Mesenchymal stem cell (in vitro differentiated cells and primary cell): ENCODE measurements at places on chromosomes 5 and 9.

DNA sequence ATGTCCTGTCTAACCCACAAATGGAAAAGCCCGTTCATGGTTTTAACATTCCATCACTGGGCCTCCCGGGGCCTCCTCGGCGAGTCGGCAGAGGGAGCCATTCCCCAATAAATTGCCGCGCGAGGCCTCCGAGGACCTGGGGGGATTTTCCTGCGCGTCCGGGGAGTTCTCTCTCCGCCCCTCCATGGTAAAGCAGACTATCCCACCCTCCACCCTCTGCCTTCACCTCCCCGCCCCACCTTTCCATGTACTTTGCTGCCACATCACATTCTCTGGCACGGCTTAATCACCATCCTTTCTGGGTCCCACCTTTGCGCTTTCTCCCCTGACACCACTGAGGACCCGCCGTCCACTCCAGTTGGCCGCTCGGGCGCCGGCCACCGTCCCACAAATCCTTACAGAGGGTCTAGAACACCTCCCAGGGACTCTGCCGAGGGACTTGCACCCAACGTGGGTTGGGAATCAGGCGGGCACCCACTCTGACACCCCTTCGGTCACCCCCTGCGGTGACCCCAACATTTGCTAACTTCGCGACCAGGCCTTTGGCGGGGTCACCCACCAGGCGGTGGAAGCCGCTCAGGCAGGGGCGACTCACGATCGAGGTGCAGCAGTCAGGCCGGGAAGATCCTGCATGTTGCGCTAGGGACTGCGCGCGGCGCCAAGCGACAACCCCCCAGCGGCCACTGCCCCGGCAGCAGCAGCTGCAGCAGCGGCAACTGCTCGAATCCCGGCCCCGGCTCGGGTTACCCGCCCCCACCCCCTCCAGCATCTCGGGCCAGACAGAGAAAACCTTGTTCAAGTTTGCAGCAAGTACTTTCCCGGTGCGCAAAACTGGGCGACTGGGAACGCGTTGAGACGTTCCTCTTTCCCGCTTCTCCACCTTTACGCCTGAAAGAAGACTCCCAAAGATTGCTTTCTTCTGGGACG lies at the start of gene MEGF10:
Gene MEGF10, plus strand, starts transcription at position 778 of the 927 bp plus-strand sequence. CDS start 40,513 bp downstream, outside the sequence.
- H3K4me1 ChIP-seq: peaks cover 8% of the 10 kb centered on the region
- H3K27me3 ChIP-seq: no peaks in the 10 kb centered on the region
- H3K4me3 ChIP-seq: peak within 1 kb of the TSS; percentile 71
- peak; percentile 46 for DNase-seq
- H3K36me3 ChIP-seq: no peaks in the 10 kb centered on the region

DNA sequence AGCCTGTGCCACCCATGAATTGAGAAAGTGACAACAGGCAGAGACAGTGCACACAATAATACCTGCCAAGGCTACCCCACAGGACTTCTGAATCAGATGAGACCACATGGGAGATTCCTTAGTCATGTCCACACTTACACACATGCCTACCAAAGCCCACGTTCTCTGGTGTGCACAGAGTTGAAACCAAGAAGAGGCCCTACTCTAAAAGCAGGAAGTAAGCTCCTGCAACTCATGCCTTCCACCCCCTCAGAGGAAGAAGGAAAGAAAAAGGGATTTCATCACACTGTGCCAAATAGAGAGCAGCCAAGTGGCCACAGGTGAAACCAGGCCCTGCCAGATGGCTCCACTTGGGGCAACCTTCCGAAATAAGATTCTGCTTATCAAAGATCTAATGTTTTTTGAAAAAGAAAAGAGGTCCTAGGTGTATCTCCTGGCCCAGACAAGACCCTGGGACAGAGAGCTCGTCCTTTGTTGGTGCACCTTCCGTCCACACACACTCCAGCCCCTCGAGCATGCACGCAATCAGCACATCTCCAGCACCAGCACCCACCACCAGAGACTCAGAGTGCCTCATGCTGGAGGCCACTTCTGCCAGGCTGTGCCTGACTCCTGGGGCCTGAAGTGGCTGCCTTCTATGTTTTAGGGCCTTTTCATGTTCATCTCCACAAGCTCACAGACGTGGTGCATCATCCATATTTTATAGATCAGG lies 114.6 kb upstream of the SPOCK1 start:
- no peak overlapping the region for H3K4me3 ChIP-seq
- H3K27me3 ChIP-seq: no peaks in the 10 kb centered on the region
- no peak overlapping the region for H3K27ac ChIP-seq
- H3K36me3 ChIP-seq: no peaks in the 10 kb centered on the region

DNA sequence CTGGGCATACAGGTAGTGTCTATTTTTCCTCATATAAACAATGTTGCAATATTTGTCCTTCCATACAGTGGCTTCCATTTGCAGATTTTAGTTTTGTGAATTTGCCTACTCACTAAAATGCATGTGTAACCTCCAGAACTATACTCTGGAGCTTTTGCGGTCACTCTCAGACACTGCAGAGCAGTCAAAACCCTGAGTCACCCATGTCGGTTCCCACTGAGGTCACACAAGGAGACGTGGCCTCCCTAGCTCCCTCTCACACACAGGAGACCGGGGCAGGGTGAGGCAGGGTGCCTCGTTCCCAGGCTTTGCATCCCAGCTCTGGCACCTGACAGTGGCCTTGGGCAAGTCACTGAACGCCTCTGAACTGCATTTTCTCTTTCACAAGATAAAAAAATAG lies 55.5 kb upstream of the ZNF354A start:
- peak overlapping the region; percentile 86 for H3K27ac ChIP-seq
- peaks cover 12% of the 10 kb centered on the region for H3K4me1 ChIP-seq
- DNase-seq: peak; percentile 11
- no peak overlapping the region for H3K4me3 ChIP-seq
- H3K27me3 ChIP-seq: no peaks in the 10 kb centered on the region
- no peaks in the 10 kb centered on the region for H3K36me3 ChIP-seq

DNA sequence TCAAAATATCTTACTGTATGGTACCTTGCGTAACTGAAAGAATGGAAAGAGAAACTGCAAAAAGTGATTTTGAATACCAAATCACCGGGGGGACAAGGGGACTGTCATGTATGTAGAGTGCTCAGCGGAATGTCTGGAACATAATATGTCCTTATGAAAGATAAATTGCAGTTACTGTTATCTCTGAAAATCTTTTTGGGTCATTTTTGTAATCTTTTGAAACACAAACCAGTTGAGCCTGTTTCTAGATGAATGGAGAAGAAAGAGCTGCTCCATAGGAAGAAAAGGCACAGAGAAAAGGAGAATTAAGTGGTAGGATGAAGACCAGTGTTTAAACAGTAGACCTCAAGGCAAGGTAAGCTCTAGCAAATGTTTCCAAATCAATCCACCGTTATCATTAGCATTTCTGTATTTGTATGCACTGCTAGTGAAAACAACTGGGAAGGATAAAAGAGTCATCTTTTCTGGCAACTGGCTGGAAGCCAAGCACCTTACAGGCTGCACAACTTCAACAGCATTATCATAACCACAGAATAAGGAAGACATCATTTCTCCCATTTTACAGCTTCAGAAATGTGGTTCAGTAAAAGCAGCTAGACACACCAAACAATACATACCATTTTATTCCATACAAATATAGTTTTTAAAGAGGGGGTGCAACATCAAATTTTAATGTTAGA lies 158.5 kb downstream of the TRPM3 start:
- no peak for DNase-seq
- no peaks in the 10 kb centered on the region for H3K27me3 ChIP-seq
- no peaks in the 10 kb centered on the region for H3K36me3 ChIP-seq
- H3K4me1 ChIP-seq: no peaks in the 10 kb centered on the region

DNA sequence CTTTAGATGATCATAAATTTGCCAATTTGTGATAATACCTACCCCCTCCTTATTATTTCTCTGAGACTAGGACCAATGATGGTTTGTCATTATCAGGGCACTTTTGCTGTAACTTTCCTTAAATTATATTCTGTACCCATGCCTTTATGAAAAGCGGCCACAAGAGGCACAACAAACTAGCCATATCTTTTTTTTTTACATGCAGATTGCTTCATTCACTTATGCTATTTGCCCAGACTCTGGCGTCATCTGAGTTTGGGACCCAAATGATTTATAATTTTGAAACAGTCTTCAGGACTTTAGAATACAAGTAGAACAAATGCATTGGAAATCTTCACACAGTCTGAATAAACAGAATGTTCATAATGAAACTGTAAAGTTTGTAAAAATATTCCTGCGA lies 408.1 kb downstream of the MAT2B start:
- H3K27ac ChIP-seq: no peak overlapping the region
- no peaks in the 10 kb centered on the region for H3K4me1 ChIP-seq
- no peak overlapping the region for H3K4me3 ChIP-seq
- H3K36me3 ChIP-seq: no peaks in the 10 kb centered on the region

- H3K27ac ChIP-seq: no peak within 1 kb of the TSS
- no peaks in the 10 kb centered on the region for H3K36me3 ChIP-seq
- H3K4me1 ChIP-seq: peaks cover 11% of the 10 kb centered on the region
- H3K4me3 ChIP-seq: no peak within 1 kb of the TSS
- DNase-seq: peak; percentile 86
- H3K27me3 ChIP-seq: no peaks in the 10 kb centered on the region
Measured at GRCh38 chr9:114805670-114806525, at the start of gene TNFSF15. TNFSF15 (minus strand) TSS chr9:114806039; CDS start chr9:114806012, 27 bp downstream.

- H3K4me1 ChIP-seq: peaks cover 3% of the 10 kb centered on the region
- peak overlapping the region; percentile 88 for H3K27ac ChIP-seq
- H3K36me3 ChIP-seq: peaks cover 3% of the 10 kb centered on the region
- peak; percentile 54 for DNase-seq
Measured at GRCh38 chr9:36091026-36091953, 45.2 kb upstream of the GLIPR2 start.

DNA sequence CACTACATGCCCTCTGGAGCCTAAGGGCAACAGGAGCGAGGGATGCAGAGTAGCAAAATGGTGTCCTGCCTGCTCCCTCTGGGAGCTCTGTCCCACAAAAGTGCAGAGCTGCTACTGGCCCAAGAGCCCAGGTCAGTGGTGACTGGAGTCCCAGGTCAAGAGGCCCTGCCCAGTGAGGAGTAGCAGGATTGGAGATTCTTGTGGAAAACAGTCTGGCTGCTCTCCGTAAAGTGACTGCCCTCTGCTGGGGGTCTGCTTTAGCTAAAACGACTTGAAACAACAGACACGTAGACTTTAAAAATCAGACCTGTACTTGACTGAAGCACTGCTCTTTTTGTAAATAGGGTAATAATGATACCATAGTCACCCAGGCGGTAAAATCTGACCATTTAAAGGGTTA lies 917.0 kb downstream of the MAT2B start:
- no peaks in the 10 kb centered on the region for H3K4me1 ChIP-seq
- peak; percentile 29 for DNase-seq
- no peak overlapping the region for H3K27ac ChIP-seq

GRCh38 chr9:36942891-36943290 lies 91.2 kb downstream of the PAX5 start:
- no peaks in the 10 kb centered on the region for H3K4me1 ChIP-seq
- H3K4me3 ChIP-seq: no peak overlapping the region
- DNase-seq: no peak

DNA sequence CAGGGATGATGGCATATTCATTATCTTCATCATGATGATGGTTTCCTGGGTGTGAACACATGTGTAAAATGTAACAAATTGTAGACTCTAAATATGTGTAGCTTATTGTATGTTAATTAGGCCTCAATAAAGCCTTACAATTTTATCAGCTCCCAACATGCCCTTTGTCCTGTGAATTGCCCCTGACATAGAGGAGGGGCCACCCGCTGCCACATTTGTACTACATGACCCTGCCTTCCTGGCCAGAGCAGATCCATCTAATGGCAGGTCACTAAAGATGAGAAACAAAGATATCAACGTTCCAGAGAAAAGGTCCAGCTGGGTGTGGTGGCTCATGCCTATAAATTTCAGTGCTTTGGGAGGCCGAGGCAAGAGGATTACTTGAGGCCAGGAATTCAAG lies 117.2 kb downstream of the CAAP1 start:
- no peaks in the 10 kb centered on the region for H3K4me1 ChIP-seq
- H3K27me3 ChIP-seq: no peaks in the 10 kb centered on the region
- no peak for DNase-seq
- H3K27ac ChIP-seq: no peak overlapping the region
- H3K4me3 ChIP-seq: no peak overlapping the region

DNA sequence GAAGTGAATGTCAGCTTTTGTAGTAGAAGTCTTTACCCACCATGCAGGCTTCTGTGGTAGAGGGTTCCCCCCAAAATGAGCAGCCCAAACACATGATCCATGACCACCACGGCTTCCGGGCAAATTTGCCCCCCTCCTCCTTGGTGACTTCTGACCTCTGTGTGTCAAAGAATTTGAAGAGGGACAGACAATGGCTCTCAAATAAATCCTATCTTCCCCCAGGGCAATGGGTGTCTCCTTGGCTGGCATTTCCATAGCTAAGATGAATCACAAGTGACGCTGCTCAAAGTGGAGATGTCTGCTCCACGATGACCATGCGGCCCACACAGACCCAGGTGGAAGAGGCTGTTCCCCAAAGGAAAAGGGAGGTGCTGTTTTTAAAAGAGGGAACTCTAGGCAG lies 30.2 kb upstream of the BOD1 start:
- H3K4me3 ChIP-seq: no peak overlapping the region
- no peak overlapping the region for H3K27ac ChIP-seq
- DNase-seq: no peak
- peaks cover 20% of the 10 kb centered on the region for H3K4me1 ChIP-seq
- H3K27me3 ChIP-seq: no peaks in the 10 kb centered on the region

DNA sequence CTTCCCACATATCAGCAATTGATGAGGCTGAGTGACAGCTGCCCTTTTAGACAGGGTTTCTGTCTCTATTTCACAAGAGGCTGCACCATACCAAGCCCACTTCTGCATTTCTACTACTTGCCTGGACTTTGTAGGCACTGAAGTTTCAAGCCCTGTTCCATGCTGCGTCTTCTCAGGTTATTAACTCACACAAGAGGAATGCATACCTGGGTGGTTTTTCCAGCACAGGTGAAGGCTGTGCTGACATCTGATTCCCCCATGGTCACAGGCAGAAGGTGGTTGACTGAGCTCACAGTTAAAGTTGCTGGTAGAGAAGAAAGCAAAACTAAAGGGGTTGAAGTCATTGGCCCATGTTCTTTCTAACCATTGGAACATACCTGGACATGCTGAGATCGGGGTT lies 86.6 kb downstream of the MAMDC2 start:
- no peak overlapping the region for H3K27ac ChIP-seq
- no peak overlapping the region for H3K4me3 ChIP-seq
- no peak for DNase-seq
- peaks cover 3% of the 10 kb centered on the region for H3K27me3 ChIP-seq
- H3K36me3 ChIP-seq: peaks cover 33% of the 10 kb centered on the region
- H3K4me1 ChIP-seq: peaks cover 4% of the 10 kb centered on the region

- DNase-seq: no peak
- no peak overlapping the region for H3K4me3 ChIP-seq
- no peak overlapping the region for H3K27ac ChIP-seq
- no peaks in the 10 kb centered on the region for H3K36me3 ChIP-seq
- H3K4me1 ChIP-seq: peaks cover 18% of the 10 kb centered on the region
Measured at GRCh38 chr9:90445391-90445790, 197.2 kb downstream of the DIRAS2 start.
